ENCODE measurements at places on chromosomes 4 and X.

DNA sequence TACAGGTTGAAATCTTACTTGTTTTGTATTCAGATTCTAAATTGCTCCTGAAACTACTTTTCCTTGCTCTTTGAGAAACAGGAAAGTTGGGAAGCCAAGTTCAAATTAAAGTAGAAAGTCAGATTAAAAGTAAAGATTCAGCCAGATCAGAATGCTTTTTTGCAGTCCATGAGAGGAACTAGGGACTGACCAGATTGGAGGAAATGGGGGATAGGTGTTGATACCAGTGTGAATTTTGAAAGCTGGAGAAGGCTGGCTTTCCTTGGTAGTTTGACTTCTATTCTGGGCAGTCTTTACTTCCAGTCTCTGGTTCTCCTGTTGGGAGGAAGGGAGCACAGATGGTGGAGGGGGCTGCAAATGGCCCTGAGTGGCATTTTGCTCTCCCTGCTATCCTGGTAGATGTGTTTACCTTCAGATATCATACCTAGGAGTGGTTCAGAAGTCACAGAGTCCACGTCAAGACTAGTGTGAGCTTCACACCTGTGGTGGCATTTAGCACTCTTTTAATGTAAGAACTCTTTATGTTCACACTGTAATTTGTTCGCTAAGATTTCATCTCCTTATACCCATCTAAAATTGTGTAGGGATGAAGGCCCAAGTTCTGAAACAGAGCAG is 68.8 kb downstream of the FNIP2 start:
- no peak for DNase-seq

DNA sequence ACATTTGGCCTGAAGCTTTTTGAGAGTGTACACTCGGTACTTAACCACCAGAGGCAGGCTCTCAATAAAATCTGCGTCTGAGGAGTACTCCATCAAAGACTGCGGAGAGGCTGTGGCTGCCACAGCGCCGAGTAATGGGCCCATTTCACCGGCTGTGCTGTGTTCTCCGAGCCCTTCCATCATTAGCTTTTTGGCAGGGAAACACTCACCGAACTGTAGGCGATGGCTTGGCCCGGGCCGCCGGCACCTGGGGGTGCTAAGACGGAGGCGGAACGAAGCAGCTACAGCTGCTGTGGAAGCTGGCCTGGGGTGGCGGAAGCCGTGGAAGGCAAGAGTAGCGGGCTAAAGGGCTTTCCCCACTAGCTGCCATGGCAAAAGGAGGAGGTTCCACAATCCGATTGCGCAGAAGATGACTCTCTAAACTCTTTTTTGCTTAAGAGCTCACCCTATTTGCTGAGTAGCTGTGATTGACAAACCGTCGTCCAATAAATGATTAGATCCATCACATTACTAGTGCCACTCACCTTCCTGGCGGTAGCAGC is 48.5 kb upstream of the PABPC1L2A start:
- no peak for DNase-seq

DNA sequence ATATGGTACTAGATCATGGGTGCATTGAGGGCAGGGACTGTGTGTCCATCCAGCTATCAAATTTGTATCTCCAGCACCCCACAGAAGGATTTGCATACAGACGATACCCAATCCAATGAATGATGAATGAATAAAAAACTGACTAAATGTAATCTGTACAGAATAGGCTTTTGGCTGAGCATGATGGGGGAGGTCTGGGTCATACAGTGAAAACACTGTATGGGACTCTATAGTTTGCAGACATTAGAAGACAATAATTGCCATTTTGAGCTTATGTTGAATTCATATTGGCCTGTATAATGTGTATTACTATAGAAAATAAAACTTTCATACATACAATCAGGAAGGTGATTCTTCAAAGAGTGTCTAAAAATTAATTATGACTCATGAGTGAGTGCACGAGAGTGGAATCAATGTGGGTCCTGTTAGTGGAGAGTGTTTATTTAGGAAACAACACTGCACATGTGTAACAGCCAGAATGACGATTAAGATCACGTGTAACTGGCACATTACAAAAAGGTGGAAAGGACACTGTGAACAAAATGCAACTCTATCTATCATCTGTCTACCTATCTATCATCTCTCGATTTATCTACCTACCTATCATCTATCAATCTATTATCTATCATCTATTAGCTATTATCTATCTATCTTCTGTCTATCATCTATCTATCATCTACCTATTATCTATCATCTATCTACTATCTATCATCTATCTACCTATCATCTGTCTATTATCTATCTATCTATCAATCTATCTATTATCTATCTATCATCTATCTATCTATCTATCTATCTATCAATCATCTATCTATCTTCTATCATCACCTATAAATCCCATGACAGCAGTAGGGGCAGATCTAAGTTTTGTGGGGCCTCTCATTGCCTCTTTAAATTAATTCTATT is 201.3 kb downstream of the PTTG2 start:
- DNase-seq, result no peak

GRCh38 chr4:23717528-23718248 is 172.2 kb downstream of the PPARGC1A start:
- DNase-seq, result no peak

GRCh38 chrX:29297171-29297800 is 710.0 kb downstream of the IL1RAPL1 start:
- DNase-seq, result no peak

GRCh38 chr4:184406958-184407391 is 67.4 kb downstream of the IRF2 start:
- no peak for DNase-seq

- no peak for DNase-seq
These were observed 213.2 kb upstream of the ZFP42 start for GRCh38 chr4:187782286-187782824.

GRCh38 chrX:6732101-6732500 is 197.2 kb upstream of the VCX3A start:
- no peak for DNase-seq

DNA sequence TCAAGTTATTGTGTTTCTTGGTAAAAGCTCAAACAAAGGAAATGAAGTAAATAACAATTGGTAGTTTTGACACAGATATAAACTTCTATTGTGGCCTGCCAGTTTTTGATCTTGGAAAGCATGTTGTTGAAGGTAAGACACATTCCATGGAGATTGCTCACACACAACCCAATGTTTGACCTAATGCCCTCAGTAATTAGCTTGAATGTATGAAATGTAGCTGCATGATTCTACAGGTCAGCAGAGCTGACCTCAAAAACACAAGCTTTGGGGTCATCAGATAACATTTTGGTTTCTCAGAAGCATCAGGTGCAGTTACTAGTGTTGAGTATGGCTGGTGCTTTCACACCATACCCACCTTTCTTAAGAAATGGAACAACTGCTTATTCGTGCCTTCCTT is 16.5 kb downstream of the GPR173 start:
- no peak for DNase-seq

DNA sequence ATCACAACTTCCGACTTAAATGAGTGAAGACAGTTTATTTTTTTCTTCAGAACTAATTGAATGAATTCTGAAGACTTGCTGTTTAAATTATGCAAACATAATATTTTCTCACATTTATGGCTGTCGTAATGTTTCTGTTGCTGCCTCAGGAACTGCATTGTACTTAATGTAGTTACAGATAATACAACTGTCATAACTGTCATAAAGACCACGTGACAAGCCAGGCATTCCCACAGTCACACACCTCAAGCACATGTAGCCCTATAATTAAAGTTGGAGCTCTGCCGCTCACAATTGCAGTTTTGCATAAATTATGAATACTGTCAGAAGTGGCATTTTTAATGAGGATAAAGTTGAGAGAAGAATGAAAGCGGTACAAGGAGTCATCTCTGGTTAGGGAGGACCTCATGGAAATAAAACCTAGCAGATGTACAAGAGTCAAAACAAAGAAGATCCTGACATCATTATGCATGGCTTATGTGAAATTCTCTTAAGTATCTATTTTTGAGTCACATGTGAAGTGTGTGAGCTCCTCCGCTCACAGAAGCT is 38.5 kb upstream of the GALNTL6 start:
- no peak for DNase-seq

DNA sequence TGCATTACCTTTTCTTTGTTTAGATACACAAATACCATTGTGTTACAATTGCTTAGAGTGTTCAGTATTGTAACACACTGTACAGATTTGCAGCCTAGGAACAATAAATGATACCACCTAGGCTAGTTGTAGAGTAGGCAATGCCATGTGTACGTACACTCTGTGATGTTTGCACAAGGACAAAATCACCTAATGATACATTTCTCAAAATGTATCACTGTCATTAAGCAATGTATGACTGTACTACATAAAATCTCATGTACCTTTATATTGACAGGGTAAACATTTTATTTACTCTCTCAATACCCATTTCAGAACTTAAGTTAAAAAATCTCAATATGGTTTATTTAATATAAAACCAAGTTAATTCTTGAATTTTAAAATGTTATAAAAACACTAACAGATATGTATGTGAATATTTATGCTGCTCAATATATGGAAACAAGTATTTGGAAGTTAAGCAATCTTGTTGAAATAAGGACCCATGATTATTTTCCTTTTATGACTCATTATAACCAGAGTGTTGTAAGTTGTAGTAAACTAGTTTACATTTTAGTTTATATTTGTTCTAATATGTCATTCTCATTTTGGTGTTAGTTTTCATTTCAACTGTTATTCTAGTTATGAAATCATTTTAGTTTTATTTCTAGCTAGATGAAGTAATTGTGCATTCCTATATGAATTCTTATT is 409.2 kb downstream of the TLL1 start:
- no peak for DNase-seq

DNA sequence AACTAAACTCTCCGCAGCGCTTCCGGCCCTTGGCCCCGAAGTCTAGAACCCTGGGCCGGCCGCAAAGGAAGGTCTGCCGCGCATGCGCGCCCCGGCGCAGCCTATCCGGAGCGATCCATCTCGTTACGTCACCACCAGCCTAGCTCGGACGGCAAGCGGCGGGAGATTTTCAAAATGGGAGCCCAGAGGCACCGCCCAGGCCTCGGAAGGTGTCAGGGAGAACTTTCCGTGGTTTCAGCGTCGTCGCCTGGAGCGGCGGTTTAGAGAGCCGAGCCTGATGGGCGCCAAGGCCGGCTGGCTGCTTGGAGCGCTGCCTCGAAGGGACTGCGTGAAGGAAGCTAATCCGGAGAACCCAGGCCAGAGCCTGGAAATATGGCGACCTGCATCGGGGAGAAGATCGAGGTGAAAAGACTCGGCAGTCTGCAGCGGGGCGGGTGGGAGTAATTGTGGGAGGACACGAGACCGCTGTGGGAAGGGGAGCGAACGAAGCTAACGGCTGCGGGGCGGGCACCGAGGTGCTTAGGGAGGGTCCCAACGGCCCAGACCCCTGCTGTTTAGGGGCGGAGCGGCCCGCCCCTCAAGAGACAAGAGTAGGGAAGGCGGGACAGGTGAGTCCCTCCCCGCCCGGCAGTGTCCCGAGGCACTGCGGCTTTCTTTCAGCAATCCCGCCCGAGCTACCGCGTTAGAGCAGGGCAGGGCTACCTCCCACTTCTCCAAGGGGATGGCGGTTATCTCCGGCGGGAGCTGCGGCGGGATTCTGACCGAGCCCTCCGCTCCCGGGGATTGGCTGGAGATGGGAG is at the start of gene PLK4:
Gene PLK4, plus strand, starts transcription at position 131 of the 800 bp plus-strand sequence. Its CDS starts 242 bp downstream, at position 373.
- DNase-seq, result peak; percentile 82

- DNase-seq, result no peak
These were observed 243.2 kb upstream of the F9 start for GRCh38 chrX:139287155-139287924.

GRCh38 chr4:18025288-18025687 is 3.7 kb upstream of the LCORL start:
- no peak for DNase-seq

DNA sequence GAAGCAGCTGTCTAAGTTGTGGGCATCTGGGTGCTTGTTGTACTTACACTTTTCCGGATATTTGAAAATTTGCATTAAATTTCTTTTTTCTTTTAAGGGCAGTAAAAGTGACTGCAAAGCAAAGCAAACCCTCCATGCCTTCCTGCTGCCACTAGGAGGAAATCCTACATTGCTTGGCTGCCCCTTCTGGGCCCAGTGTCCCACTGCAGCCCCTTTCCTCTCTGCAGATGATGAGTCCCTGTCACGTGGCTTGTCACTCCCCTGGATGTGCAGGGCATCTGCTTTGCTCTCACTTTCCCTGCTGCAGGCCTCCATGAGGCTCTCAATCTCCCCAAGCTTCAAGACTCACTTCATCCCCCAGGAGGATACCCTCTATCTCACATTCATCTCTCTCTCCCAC is 12.7 kb downstream of the TSR2 start:
- DNase-seq, result no peak

DNA sequence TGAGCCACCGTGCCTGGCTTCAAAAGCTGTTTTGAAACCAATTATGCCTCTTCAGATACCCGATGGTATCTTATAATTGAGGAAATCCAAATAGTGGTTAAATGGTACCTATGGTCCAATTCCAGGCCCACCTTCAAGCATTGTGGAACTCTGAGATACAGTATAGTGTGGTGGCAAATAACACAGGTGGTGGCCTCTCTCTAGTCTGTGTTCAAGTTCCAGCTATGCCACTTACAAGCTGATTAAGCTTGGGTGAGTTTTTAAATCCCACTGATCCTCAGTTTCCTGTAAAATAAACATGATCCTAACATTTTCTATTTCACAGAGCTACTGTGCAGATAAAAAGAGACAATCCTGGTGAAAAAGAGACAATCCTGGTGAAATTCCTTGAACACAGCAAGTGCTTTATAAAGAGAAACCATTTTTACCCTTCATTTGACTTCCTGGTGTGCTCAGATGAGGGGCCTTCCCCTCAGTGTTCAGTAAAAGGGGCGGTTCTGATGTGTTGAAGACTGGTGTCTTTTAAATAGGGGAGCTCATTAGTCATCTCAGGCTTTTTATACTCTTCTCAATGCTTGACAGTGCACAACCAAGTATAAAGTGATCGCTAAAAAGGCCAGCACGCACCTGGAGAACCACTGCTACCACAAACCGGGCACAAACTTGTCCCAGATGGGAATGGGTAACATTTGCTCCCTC is 30.8 kb upstream of the CD40LG start:
- DNase-seq, result no peak

DNA sequence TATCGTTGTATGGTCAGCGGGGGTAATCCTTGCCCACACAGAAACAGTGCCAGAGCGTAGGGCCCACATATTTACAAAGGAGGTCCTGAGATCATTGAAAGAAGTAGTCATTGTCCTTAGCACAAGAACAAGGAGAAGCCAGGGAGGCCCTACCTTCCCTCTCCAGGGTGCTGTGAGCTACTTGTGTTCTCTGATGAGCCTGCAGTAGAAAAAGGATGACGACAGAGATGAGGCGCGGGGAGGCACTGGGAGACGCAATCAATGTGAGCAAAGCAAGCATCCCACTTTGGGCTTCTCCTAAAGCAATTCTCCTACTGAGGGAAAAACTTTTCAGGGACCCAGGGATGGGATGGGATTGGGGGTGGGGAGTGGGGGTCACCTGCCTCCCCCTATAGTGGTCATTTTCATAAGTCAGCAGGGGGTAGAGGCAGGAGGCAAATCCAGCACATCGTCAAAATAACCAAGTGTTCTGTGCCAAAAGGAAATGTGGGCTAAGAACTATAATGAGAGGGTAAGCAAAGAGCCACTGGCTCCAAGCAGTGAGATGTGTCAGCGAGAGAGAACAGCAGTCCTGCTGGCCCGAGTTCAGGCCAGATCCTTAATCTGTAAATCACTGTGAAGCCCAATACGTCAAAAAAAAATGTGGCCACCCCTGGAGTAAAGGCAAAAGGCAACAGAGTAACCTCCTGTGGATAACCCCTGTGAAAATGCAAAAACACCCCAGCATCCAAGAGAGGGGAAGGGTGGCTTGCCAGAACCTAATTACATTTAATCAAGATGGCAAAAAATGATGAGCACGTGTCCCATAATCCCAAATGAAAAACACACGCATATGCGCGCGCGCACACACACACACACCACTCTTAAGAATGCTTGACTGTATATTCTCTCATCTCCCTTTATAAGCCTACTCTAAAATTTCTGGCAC is 136.6 kb upstream of the HHIP start:
- no peak for DNase-seq

GRCh38 chr4:173494013-173494970 is 35.7 kb downstream of the HAND2 start:
- no peak for DNase-seq
